ENCODE measurements at places on chromosomes 7 and 10.

DNA sequence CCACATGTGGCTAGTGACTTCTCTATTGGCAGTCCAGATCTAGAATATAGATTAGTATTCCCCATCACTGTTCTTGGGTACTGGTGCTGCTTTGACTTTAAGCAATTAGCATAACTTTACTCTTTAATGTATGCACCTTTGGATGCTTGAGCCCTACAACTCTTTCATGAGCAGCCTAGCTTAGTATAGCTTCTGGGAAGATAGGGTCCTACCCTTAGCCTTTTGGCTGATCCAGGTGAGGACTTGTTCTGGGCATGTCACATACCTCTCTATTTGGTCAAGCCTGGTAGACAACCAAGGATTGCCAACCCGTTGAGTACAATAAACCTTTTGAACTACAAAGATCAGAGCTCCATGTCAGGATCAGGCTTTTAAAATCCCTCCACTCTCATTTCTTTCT is 17.7 kb downstream of the PCGF5 start:
- no peak for DNase-seq

DNA sequence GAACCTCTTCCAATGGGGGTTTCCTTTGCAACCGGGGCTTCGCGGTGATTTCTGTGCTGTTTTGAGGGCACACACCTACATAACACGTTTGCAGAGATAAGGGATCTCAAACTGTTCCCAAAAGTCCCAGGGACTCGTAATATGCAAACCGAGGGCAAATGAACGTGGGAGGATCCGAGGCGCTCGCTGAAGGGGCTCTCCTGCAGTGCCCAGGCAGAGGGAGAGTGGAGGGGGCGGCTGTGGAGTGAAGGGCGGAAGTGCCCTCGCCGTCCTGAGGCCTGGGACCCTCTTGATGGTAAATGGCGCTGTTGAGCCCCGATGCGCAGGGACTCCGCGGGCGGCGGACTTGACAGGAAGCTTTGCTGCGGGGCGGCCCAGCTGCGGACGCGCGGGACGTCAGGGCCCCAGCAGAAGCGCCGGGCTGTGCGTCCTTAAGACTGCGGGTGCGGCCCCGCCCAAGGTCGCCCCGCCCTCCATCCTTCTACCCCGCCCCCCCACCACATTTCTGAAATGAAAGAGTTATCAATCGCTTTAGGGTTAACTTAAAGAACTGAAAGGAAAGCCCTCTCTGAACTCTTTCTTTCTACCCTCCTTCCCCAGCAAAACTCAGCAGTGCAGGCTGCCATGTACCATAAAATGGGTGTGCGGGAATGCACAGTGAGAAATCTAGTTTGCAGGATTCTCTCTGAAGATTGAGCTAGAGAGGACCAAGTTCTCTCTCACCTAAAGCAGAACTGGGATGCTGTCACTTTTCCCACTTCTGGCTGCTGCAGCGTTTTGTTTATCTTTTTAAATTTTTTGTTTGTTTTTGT is 151.8 kb upstream of the YAE1 start:
- peak; percentile 21 for DNase-seq

GRCh38 chr7:1008733-1009363 is 25.9 kb downstream of the CYP2W1 start:
- no peak for DNase-seq

DNA sequence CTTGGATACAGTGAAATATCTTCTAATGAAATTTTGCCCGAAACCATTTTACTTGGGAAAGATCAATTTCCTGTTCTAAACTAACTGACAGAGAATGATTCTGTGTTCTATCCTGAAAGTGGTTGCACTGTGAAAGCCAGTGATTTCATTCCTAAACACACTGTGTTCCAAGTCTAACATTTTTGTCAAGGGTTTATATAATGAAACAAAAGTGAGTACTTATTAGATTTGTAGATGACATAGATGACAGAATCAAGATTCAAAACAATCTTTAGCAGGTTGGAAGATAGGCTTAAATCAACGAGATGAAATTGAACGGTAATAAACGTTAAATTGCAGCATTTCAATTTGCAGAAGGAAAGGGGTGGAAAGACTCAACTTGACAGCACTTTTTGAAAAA is 13.3 kb downstream of the KAT6B start:
- DNase-seq, result no peak

DNA sequence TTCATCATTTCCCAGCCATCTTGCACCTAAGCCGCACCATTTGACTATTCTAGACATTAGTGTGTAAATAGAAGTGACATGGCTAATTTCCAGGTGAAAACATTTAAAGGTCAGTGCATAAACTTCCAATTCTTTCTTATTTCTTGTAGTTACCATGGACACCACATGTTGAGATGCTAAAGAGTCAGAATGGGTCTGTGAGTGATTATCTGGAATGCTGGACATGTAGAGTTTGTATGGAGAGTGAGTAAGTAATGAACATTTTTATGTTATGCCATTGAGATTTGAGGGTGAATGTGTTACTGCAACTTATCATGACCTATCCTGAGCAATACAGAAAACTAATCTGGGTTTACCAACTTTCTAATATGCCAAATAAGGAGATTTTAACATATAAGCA is 60.4 kb downstream of the MEOX2 start:
- no peak for DNase-seq

DNA sequence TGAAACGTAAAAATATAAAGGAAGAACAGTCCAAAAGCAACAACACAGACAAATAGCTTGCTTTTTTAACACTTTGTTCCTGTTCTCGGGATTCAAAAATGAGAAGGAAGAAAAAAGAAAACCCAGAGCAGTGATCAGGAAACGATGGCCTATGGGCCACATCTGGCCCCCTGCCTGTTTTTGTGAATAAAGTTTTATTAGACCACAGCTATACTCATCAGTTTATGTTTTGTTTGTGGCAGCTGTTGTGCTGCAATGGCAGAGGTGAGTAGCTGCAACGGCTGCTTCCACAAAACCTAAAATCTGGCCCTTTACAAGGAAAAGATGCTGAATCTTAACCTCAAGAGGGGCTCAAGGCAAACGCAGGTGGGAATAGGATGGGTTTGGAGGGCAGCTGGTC is 96.4 kb downstream of the CCDC3 start:
- DNase-seq, result no peak

DNA sequence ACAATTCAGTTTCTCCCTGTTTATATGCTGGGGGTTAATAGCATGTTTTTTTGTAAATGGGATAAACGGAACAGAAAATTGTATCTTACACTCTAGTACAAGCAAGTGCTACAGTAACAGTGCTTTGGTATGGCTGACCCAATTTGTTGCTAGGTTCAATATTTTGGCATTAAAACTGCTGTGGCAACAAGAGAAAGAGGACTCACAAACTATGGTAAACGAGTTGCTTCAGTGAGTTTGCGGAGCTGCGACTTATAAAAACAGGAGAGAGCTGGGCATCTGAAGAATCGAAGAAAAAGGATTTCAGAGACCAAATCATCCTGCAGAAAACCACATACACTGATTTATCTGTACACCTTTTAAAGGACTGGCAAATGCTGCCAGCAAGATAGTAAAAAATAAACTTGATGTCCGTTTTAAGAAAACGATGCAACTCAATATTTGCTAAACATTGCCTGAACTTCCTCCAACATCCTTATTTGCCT is 2.2 kb downstream of the GLUD1 start:
- no peak for DNase-seq

DNA sequence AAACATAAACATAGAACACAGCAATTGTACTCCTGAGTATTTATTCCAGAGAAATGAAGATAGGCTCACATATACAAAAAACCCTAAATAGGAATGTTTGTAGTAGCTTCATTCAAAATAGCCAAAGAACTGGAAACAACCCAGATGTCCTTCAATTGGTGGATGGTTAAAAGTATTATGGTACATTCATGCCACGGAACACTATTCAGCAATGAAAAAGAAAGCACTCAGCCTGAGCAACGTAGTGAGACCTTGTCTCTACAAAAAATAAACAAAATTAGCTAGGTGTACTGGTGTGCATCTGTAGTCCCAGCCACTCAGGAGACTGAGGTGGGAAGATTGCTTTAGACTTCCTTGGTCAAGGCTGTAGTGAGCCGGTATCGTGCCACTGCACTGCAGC is 94.4 kb downstream of the RAPGEF5 start:
- no peak for DNase-seq

DNA sequence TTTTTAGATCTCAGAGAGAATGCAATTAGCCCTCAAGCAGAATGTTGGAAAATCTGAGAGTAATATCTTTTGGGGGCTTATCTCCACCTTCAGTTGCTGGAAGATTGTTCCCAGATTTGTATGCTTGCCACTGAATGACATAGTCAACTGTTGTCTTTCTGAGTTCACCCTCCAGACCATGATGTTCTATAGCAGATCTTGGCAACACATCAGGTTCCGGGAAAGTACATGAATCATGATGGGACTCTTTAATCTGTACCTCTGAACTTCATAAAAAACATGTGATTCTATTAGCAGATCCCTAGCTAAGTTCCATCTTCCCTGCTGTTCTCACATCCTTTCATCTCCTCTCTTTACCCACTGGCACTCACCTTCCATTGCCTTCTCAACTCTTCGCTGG is 68.9 kb downstream of the PLCE1 start:
- no peak for DNase-seq

DNA sequence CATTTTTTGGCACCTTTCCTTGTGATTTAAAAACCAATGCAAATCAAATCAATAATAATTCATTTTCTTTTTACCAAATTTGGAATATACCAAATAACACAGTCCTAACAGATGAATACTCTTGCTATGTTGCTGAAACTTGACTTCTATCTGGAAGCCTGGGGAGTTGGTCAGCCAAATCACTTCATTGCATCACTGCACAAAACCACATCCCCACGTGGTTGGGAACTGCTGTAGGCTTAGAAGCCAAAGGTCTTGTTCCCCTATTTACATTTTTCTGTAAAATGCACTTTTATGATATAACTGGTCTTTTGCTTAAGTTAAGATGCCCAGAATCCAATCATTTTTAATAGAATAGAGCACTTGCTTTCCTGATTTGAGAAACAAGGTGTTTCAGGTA is 15.2 kb downstream of the GPR85 start:
- DNase-seq, result no peak

GRCh38 chr10:12579954-12580858 is 230.9 kb downstream of the CAMK1D start:
- no peak for DNase-seq

DNA sequence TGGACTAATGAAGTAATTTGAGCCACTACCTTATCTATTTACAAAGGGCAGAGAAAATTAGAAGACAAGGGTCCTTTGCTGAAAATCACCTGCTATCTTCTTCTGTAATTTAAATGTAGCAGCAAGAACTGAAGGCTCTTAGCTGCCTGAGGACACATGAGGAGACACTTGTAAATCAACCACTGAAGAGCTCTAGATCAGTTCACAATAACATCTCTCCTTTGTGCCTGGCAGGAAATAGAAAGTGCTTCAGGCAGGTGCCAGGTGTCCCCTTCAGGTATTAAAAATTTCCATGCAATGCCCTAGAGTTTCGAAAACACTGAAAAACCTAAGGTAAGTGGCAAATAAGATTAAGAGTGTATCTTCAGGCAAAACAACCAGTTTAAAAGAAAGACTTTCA is 474.6 kb downstream of the GRM8 start:
- no peak for DNase-seq

DNA sequence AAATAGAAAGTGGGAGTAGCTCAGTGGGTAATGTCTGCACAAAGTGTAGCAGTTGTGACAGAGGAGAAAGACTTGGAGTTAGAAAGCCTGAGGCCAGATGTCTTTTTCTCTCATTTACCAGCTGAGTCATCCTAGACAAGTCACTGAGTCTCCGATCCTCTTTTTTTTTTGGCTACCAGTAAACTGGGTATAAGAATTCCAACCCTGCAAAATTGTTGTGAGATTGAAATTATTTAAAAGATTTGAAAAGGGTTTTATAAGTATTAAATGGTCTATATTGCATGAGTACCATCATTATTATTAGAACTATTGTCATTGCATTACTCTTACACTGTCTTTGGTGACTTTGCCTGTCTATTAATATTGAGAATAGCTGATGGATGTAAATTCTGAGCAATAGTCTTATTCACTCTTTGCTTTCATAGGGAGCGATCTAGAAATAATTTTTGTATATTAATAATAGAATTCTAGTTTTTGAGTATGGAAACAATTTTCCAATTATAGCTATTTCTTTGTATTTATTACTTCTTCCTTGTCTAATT is 74.0 kb downstream of the ARID5B start:
- peak; percentile 57 for DNase-seq

GRCh38 chr7:32472015-32472414 is 18.2 kb downstream of the LSM5 start:
- no peak for DNase-seq

- DNase-seq, result no peak
Observed at GRCh38 chr7:32163896-32164295, 93.7 kb upstream of the PDE1C start.

- DNase-seq, result no peak
Observed at GRCh38 chr7:103379270-103379975, 32.0 kb downstream of the PSMC2 start.

DNA sequence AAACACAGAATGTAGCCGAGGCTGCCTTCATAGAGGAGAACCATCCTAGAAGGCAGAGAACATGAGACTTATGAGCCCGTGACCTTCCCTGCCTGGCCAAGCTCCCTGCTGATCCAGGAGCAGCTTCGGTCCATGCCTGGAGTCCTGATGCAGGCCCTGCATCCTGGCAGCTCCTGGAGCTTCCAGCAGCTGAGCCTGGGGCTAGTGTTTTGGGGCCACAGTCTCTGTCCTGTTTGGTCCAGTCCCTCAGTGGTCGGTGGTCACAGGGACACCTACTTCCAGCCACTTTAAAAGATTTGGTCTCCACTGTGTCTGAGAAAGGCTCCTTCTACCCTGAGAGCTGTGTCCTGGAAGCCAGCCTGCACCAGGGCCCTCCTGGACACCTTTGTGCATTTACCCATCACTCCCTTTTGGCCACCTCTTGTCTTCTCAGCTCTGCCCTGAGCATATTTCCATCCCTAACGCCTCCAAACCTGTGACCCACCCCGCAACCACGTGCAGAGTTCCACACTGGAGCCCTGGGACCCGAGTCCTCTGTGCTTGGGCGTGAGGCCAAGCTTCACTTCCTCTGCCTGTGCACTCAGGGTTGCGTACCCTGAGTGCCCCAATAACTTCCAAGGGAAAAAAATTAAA is 315.2 kb upstream of the ZNF32 start:
- DNase-seq, result no peak
